Activated CD4-positive, alpha-beta T cell treated with anti-CD3 and anti-CD28 coated beads, Interleukin-2, amount 10 ng/mL, durations not matched to agents 7 days and 5 days (primary cell): ENCODE measurements at places on chromosomes 4 and X.

DNA sequence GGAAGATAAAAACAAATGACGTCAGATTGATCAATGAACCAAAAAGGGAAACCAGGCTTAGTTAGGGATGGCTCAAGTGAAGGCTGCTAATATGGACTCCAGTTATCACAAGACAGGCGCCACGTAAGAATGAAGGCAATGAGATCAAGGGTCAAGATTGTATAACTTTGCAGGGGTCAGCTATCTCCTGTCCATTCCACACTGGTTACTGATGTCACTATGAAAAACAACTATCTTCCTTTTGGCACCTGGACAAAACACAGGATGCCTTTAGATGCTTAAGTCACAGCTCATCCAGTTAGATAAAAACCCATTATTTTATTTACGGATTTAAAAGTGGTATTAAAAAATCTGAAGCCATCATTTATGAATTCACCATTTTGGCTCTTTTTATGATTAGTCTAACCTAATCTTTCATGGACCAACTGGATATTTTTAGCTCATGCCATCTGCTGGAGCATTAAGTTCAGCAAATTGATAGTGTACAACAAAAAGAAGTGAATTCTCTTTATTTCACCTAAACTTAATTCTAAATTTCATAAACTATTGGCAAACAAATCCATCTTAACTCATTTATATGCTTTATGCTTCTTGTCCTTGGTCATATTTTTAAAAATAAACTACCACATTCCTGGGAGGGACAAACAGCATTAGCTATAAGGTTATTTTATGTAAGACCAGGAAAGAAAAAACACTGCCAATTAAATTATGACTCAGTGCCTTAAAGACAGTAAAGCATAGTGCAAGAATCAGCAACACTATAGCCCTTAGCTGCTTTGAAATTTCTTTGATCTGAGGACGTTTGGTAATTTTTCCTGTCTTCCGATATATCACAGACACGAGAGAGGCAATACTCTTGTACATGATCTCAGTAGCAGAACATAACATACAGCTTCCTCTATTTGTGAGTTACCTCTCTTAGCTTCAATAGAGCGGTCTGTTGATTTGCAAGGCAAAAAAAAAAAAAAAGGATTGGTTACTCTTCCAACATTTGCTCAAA lies 27.0 kb downstream of the DHX15 start:
- no peak for DNase-seq

DNA sequence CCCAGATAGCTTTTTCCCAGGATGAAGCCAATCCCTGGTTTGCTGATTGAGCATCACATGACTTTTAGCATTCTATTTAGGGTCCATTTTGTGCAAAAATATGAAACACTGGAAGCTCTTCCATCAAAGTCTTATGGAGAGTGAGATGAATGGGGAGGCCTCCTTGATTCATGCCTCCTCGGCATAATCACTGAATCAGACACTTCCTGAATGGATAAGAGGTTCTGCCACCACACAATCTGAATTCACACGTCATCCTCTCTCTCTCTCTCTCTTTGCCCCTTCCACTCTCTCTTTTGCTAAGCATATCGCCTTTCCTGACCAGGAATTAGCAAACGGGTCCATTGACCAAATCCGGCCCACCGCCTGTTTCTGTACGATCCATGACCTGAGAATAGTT lies 68.7 kb downstream of the CRMP1 start:
- no peak for DNase-seq

DNA sequence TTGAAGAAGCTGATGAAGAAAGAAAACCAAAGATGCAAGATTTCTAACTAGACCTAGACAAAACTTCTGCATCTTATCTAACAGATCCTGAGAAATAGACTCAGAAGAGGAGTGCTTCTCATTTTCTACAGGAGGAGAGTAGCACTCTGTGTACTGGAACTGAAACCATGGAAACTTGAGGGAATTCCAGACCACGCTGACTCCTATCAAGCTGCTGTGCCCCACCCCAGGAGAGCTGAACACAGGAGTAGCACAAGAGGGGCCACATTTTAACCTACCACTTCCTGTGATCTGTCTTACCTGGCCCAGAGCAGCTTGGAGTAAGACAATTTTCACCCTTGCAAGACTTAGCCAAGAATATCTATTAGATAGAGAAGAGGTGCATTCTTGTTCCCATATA lies 248.9 kb downstream of the SCFD2 start:
- DNase-seq: no peak

GRCh38 chr4:84804136-84804535 lies 162.4 kb downstream of the WDFY3 start:
- no peak for DNase-seq

- no peak for DNase-seq
These were observed 165.1 kb upstream of the PPP3CA start for GRCh38 chr4:101512416-101512815.

- DNase-seq: no peak
These were observed 1622.4 kb upstream of the PCDH10 start for GRCh38 chr4:131526686-131527085.

GRCh38 chrX:5117816-5118215 lies 1110.9 kb downstream of the NLGN4X start:
- DNase-seq: no peak

DNA sequence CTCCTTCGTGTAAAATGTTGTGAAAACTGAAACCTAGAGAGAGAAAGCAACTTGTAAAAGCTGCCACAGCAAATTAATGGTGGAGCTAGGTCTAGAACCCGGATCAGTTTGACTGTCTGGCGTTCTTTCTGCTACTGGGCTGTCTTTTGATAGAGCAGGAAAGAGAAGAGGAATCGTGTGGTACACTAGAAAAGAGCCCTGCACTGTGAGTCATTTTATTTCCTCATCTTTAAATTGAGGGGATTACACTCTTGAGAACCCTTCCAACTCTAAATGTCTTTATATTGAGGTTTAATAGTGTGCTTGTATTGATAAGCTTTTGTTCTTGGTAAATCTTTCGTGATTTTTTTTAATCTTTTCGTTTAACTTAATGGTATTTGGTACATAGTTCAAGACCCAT lies 4.3 kb downstream of the WDR44 start:
- no peak for DNase-seq

DNA sequence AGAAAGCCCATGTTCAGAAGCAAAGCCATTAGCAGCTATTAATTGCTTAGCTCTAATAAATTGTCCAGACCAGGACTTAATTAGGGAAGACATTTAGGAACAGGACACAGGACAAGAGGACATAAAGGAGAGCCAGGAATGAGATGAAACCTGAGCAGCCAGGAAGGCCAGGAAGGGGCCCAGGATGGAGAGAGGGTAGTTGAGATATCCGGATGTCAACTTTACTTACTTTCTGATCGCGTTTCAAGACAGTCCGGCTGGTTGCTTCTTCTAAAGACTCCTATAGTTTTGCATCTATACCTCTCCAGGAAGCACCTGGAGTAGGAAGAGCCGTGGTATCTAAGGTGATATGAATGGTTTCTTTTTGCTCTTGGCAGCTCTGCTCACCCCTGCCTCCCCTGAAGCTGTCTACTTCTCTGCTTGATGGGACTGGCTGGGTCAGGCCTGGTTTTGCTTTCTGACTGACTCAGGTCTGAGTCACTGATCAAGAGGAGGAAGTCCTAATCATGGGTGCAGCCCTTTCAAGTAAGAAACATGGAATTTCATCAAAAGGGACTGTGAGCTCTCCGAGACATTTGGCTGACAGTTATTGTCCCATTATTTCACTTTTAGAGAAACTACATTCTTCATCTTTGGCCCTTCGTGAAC lies 733.3 kb downstream of the RPA4 start:
- DNase-seq: no peak

DNA sequence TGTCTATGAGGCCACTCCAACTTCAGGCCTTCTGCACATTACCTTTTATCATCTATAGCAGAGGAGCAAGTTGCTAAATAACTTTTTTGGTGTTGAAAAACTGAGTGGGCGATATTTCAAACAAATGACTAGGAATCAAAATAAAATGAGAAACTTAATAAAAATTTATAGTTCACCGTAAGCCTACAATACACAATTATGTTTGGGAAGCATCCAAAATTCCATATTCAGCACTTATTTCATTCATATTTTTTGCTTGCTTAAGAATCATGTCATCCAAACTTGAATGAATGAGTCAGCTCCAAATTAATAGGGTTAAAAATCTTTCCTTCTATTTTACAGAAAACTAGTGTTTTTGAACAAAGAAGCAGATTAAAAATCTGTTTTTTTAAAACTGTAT lies 119.1 kb downstream of the SH3RF1 start:
- no peak for DNase-seq

GRCh38 chrX:151790481-151791160 lies 56.1 kb downstream of the CNGA2 start:
- no peak for DNase-seq

GRCh38 chr4:16192631-16193518 lies 33.4 kb downstream of the TAPT1 start:
- no peak for DNase-seq
